ENCODE measurements at places on chromosomes 7 and 10.

GRCh38 chr10:5613481-5614154, 52.8 kb downstream of the ASB13 start:
- no peak for DNase-seq

GRCh38 chr10:62048470-62048869, 147.0 kb downstream of the ARID5B start:
- no peak for DNase-seq

- DNase-seq: no peak
Measured at GRCh38 chr7:15848362-15848761, 161.9 kb upstream of the MEOX2 start.

DNA sequence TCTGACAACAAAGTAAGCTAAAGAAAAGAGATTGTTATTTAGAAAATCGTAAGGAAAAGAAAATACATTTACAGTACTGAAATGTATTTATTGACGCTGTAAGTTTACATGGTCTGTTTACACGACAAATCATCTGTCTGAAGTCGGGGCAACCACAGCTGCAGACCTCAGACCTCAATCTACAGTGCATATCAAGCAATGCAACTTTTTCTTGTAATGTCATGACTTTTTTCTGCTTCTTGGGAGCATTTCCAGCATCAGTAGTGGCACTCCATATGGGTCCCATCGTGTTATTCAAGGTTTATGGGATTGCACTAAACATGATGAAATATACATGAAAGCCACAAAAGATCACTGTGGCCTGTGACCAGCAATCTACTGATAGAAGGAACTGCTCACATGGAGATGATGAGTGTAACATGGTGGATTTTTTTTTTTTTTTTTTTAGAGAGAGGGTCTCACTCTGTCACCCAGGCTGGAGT, 77.1 kb downstream of the MTPN start:
- no peak for DNase-seq

GRCh38 chr7:4361774-4362173, 320.3 kb upstream of the FOXK1 start:
- DNase-seq: no peak

GRCh38 chr7:140631021-140631420, 9.6 kb downstream of the DENND2A start:
- DNase-seq: peak; percentile 40

DNA sequence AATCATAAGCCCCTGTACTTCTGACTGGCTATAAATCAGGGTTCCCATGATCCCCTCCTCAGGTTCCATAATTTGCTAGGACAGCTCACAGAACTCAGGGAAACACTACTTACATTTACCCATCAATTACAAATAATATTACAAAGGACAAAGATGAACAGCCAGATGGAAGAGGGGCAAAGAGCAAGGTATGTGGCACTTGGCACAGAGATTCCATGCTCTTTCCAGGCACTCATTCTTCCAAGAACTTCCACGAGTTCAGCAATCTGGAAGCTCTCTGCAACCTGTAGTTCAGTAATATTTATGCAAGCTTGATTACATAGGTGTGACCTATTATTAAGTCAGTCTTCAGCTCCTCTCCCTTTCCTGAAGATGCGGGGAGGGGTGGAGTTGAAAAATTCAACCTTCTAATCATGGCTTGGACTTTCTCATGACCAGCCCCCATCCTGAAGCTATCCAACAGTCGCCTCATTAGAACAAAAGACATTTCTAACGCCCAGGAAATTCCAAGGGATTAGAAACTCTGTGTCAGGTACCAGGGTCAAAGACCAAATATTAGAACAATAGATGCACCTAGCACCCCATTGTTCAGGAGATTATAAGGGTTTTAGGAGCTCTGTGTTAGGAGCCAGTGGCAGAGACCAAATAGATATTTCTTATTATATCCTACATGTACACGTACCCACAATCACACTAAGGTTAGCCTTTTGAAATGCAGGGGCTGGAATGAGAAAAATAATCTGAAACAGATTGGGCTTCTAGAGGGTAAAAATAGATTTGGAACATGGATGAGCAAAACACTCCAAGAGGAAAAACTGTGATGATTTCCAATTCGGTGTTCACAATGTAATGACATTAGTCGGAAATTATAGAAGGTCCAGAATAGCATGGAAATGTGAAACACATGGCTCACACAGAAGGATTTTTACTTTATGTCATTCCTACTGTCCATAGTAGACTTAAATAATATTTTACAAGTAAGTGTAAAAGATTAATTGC, 7.0 kb downstream of the ANKMY2 start:
- no peak for DNase-seq

GRCh38 chr7:47045207-47046051, 536.5 kb downstream of the TNS3 start:
- peak; percentile 33 for DNase-seq

DNA sequence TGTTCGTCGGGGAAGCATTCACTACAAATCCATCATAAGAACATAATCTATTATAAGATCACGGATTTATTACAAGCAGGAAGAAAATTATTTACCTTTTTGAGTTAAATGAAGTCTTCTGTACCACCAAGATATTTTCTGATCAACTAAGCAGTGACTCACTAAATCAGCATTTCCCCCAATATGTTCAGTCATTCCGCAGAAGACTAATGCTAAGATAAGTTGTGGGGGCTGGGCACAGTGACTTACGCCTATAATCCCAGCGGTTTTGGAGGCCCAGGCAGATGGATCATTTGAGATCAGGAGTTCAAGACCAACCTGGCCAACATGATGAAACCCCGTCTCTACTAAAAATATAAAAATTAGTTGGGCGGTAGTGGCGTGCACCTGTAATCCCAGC, 144.2 kb upstream of the EGR2 start:
- no peak for DNase-seq

- no peak for DNase-seq
Measured at GRCh38 chr10:72260976-72261783, 12.5 kb upstream of the DDIT4 start.

DNA sequence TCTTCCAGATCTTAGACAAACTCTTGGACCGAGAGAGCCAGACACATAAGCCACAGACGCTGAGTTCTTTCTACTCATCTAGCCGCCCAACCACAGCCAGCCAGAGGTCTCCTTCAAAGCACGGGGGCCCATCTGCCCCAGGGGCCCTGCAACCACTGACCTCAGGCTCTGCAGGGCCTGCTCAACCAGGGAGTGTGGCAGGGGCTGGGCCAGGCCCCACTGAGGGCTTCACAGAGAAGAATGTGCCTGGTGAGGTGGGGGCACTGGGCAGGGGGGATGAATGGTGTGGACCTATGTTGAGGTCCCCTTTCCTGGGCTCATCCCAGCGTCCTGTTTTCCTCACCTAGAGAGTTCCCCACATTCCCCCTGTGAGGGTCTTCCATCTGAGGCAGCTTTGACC, 11.4 kb downstream of the ZSWIM8 start:
- DNase-seq: no peak

DNA sequence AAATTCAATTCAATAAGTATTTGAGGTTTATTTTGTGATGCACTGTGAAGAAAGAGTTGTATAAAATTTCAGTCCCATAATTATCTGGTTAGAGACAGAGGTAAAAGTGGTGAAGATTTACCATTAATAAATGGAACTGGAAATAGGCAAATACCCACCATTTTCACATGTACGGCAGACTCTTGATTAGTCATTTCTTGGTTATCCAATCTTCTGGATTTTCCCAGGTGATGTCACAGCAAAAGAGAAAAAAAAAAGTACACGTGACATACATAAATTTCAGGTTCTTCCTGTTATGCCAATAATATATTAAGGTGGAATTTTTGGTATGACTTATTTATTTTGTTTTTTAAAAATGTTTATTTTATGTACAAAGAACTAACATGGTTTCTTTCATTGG, 26.8 kb downstream of the NT5C3A start:
- DNase-seq: no peak

- DNase-seq: no peak
Measured at GRCh38 chr7:147646568-147646967, 944.0 kb upstream of the C7orf33 start.

- no peak for DNase-seq
Measured at GRCh38 chr7:31493714-31494181, 20.1 kb upstream of the ITPRID1 start.

- DNase-seq: no peak
Measured at GRCh38 chr10:28801869-28802268, 124.5 kb downstream of the BAMBI start.

DNA sequence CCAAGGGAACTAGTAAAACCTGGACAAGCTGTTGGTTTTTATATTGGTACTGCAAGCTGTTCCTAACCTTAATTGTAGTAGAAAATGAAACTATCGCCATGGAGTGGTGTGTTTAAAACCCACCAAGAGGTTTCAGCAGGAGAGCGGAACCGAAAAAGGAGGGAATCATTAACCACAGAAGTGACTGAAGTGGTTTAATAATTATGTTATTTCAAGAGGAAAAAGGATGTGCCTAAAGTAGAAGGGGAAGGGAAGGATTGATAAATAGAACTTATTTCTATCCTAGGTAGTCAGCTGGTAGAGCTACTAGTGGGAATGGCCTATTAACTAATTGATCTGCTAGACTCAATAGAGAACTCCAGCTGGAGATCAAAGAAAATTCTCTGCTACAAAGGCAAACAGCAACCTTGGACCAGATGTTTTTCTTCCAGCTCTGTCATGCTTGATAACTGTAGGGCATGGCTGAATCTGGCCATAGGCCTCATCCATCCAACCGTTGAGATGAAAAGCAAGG, 91.8 kb downstream of the BAMBI start:
- DNase-seq: no peak
